Activated T-helper 9 cell treated with anti-CD3 and anti-CD28 coated beads, Interleukin-2, amount 50 U/mL, for 16 hours (primary cell): ENCODE measurements at places on chromosomes 1 and 21.

- no peak for DNase-seq
Measured at GRCh38 chr1:10625554-10625953, 150.8 kb downstream of the PEX14 start.

- DNase-seq, result no peak
Measured at GRCh38 chr21:25934130-25934529, 199.4 kb downstream of the GABPA start.

- DNase-seq, result no peak
Measured at GRCh38 chr1:30466026-30466425, 257.4 kb downstream of the MATN1 start.

DNA sequence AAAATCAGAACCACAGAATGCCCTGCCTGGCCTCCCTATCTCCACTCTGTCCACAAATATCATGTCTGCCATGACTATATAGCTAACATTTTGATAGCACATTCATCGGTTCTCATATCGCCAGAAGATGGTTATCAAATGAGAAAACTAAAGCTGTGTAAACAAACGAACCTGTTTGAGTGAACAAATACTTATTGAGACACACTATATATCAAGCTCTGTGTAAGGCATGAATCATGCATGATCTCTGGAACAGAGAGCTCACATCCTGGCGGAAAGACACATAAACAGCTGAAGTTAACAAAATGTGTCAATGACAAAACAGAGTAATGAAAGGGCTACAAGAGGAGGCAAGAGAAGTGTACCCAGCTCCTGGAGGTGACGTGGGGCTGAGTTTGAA is 13.1 kb downstream of the KCND3 start:
- no peak for DNase-seq

- DNase-seq, result no peak
Measured at GRCh38 chr1:4306559-4307467, 347.6 kb upstream of the AJAP1 start.
